ENCODE measurements at places on chromosomes 1 and 21. TPM values are rescaled to one million over a fixed set of nuclear protein-coding genes. Genes with fewer than 3 reads are reported as not detected.

PPIH gene
- 55.9 TPM for total RNA-seq

PCBP3 gene
- 3.7 TPM for total RNA-seq

DNA sequence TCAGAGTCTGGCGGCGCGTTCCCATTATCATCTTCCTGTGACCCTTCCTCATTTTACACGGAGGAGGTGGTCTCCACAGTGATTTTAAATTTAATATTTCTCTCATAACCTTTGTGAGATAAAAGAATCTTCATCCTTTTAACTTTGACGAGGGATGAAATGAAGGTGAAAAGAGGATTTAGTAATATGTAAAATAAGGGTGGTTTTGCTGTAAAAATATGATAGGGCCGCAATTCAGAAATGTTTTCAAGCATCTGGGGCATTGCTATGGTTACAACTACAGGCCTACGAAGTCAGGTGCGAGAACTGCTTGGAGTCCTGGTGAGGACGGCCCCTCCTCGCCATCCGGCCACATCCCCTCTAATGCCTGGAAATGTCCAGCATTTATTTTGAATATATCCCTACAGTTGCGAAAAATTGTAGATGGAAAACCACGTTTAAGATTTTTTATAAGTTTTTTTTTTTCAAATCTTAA, 422 bp upstream of the RSBN1 start:
- no peak for DNase-seq

TSPAN1 gene
- total RNA-seq: 41.7 TPM

GRCh38 chr1:231985296-231986023, 358.9 kb downstream of the DISC1 start:
- DNase-seq: no peak

DENND2D gene
- total RNA-seq: 6.0 TPM
